Fibroblast of mammary gland (primary cell): ENCODE measurements at places on chromosomes 7 and 10.

DNA sequence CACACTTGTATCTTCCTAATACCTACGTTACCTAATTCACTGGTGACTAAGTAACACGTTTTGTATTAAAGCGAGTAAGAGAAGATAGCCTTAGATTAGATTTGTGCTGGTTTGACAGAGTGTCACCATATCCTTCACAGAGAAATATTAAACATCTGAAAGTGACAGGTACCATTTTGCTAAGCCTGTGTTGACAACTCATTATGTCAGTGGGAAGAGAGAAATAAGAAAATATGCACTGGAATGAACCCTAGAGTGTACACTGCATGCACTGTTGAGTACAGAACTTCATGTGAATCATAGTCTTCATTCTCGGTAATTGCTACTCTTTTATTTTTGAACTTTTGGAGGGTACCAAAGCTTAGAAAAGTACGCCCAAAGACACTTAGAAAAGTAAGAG, 10.9 kb downstream of the PRKG1 start:
- DNase-seq = no peak

DNA sequence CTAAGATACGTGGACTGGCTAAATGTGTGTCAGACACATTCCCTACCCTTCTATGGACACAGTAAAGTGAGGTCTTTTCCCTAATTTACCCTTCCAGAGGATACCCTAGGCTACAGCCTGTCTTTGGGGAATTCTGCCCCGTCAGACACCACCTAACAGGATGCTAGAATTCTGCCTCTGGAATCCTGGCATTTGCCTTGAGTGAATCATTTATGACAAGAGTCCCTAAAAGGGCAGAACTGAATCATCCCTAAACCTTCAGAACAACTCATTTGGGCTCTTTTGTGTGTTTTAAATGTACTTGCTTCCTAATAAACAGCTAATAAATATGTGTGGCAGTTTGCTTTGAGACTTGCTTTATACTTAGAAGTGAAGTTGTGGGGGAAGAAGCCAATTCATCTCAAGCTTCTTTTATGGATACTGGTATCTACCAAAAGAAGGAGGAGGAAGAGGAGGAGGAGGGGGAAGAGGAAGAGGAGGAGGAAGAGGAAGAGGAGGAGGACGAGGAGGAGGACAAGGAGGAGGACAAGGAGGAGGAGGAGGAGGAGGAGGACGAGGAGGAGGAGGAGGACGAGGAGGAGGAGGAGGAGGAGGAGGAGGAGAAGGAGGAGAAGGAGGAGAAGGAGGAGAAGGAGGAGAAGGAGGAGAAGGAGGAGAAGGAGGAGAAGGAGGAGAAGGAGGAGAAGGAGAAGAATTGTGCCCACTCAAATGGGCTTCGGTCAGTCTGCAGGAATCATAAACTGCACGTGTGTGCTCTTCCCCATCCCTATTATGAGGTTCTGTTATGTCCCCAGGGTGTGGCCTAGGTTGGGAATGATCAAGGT, 27.1 kb downstream of the PARP12 start:
- peak; percentile 87 for DNase-seq

DNA sequence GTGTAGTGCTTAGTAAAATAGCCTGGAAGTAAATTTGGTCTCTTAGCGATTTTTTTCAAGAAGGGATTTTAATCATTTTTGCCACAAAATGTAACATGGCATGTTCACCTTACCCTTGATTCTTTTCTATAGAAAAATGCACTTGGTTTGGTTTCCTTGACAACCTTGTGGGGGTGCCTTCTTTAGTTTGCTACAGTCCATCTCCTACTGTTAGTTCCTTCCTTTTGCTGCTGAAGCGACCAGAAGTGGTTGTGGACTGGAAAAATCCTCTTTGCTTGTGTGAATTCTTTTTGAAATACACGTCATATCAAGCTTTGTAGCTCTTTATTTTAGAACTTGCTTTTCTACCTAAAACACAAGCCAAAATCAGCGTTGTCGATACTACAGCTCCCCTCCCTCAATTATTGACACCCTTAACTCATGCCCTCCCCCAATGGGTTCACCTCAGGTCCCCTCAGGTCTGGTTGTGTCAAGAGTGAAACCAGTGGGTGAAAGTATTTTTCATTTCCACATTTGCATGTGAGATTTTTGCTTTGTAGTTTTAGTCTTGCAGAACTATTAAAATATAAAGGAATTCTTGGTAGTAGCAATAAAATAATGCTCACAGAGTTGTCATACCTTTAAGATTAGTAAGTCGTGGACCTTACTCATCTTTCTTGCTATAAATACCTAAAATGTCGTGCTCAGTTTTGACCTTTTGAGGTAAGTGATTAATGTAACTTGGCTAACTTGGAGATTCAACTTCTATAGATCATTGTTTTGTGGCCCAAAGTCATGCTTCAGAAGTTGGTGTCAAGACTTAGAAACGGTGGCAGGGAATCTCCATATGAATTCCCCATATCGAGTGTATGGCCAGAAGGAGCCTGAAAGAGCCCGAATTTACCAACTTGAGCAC, 1.5 kb downstream of the ACTR3B start:
- peak; percentile 54 for DNase-seq

- no peak for DNase-seq
Observed at GRCh38 chr7:3955751-3956696, 655.0 kb downstream of the SDK1 start.

- DNase-seq = peak; percentile 48
Observed at GRCh38 chr10:29955329-29955935, 104.0 kb downstream of the JCAD start.

- DNase-seq = peak; percentile 33
Observed at GRCh38 chr10:6580279-6581029, 378 bp upstream of the PRKCQ start.
